ENCODE measurements at places on chromosomes 6 and 20.

- no peak for DNase-seq
Observed at GRCh38 chr6:131900231-131900630, 50.9 kb downstream of the CCN2 start.

DNA sequence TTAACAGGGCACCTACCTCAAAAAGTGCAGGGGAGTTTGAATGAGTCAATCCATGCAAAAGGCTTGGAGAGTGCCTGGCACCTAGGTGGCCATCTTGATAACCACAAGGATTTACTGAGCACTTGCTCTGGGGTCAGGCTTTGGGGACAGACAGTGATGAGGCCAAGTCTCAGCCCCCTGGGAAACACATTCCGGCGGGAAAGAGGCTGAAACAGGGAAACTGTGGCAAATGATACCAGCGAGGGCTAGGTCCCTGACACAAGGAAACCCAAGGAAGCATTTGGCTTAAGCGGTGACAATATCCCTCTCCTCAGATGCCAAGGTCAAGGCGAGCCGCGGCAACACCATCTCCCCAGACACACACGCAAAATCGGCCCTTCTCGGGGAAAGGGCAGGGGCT, 527 bp upstream of the DOK5 start:
- DNase-seq: no peak

GRCh38 chr6:155528335-155528734, 72.7 kb upstream of the NOX3 start:
- DNase-seq: no peak

GRCh38 chr6:109916759-109917158, 61.4 kb upstream of the GPR6 start:
- no peak for DNase-seq

DNA sequence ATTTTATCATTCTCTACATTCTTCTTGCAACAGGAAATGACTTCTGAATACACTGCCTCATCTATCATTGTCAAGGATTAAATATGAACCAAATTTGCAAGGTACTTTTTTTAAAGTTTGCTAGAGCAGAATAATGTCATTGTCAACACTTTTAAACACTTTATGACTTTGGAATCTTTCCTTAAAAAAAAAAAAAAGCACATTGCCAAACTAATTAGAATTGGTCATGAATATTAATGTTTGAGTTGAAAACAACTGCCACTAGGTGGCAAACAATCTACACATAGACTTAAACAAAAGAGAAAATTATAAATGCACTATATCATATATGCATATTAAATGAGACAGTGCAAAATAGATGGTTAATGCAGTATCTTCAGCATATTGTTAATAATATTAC, 32.5 kb upstream of the TMEM244 start:
- DNase-seq: no peak

GRCh38 chr6:46848684-46849360, 55.6 kb downstream of the MEP1A start:
- no peak for DNase-seq

DNA sequence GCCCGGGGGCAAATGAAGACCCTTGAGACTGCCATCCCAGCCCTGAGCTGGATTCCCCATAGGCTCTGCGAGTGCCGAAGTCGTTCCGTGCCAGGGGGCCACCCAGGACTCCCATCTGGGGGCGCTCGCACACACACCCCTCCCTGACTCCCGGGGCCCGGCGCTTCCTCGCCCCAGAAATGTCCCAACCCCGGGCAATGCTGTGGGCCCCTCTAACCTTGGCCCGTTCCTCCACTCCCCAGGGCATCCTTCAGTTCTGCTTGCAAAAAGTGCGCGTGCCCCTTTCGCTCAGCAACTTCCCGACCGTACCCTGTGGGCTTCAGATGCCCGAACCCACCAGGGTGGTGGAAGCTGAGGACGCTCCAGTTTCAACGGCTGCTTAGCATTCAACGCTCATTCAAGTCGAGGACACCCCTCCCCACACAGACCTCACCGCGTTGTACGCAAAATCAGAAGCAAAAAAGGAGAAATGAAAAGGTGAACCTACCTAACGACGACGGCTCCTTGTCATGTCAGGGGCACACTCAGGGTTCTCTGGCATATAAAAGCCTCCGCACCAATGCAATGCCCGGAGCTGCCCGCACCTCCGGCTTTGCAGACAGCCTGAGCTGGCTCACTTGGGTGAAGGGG, 25.3 kb downstream of the RIPOR2 start:
- DNase-seq: no peak

DNA sequence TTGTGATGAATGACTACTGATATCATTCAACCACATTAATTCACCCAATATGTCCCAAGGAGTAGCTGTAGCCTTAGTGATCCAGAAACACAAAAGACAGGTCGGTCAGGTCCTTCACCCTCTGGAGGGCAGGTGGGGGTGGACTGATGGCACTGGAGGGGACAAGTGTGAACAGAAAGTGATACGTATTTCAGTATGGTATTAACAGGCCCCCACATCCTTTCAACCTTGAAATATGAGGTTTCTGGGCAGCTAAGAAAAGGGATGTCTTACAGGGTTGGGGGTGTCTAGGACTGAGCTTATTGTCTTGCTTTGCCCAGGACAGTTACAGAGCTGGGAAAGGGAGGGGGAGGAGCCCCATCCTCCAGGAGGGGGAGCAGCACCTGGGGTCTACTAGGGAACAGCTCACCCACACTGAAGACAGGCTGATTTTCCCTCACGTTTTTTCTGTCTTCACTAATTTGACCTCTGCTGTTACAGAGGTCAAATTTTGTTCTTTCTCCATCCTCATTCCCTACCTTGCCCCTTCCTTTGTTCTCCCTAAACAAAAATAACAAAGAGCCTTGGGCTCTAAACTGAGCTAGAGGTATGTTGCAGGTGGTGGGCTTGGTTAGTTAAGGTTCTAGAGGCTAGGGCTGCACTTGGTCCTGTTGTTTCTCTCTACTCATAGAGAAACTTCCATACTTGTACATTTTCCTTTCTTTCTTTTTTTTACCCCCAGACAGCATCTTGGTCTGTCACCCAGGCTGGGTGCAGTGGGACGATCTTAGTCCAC, 38.0 kb upstream of the EEF1A1 start:
- DNase-seq: no peak

DNA sequence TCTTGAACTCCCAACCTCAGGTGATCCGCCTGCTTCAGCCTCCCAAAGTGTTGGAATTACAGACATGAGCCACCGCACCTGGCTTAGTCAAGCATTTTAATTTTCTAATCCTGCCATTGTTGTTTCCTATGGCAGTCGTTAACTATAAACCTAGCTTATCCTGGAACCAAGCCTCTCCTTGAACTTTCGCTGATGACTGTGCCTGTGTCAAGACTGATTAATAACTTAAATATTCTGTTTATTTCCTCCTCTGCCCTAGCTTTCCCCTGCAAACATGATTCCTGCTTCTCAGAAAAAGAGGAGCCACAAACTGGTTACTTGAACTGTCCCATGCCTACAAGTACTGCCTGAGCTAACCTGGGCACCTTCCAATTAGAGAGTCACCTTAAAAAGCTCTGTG, 1.5 kb downstream of the VNN1 start:
- no peak for DNase-seq

DNA sequence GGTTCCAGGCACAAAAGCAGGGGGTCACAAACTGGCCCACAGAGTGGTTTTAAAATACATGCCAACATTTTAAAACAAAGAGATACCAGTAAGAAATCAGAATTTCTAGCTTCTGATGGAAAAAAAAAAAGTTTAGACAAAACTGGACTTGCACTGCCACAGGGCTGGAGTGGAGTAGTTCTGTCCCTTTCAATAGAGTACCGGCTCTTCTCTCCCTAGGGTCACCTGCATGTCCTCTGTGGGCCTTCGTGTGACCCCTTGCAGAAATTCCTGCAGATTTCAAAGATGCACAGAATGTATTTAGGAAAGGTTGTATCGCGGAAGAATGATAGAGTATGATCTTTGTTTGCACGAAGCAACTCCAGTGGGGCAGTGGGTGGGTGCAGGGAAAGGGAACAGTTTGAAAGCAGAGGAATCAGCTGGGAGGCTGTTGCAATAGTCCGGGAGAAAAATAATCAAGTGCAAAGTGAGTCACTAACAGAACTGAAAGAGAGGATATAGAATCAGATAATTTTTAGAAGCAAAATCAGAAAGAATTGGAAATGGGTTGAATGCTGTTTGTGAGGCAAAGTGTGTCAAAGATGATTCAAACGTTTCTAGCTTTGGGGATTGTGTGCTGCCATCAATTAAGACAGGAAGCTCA, 97.3 kb upstream of the STXBP5 start:
- DNase-seq: no peak

GRCh38 chr20:53760025-53760441, 166.4 kb upstream of the ZNF217 start:
- no peak for DNase-seq

- no peak for DNase-seq
Observed at GRCh38 chr6:11795403-11795802, 16.8 kb upstream of the ADTRP start.

DNA sequence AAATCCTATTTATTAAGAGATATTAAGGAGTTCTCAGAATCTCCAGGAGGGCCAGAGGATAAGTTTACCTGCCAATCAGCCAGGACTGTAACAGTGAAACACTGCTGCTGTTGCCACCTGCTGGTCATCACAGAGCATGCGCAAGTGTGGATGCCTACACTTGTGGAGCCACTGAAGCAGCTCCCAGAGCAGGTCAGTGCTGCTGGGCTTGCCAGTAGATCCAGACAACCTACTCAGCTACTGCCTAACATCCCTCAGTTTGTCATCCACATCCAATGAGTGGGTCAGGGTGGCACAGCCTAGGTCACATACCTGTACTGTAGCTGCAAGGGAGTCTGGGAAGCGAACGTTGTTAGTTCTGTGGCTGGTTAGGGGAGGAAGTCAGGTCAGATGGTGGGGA, 18.3 kb upstream of the NHSL1 start:
- DNase-seq: peak; percentile 20

GRCh38 chr6:29965873-29966601, 23.7 kb downstream of the HLA-A start:
- DNase-seq: no peak

DNA sequence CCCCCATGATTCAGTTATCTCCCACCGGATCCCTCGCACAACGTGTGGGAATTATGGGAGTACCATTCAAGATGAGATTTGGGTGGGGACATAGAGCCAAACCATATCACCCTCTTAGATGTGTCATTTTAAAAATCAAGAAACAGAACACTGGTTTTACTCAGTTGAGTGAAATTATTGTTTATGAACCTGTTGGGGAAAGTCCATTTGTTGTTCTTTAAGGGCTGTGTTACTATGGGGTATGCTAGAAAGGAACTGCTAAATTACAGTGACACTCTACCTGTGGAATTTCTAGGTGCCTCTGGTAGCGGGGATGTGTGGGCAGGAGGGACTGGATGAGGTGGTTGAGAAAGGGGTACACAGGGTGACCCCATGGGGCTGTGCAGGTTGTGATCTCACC, 28.9 kb downstream of the STX11 start:
- DNase-seq: no peak

GRCh38 chr6:38236631-38237030, 403.1 kb downstream of the BTBD9 start:
- DNase-seq: no peak

- DNase-seq: no peak
Observed at GRCh38 chr6:52566853-52567279, 10.0 kb downstream of the TRAM2 start.

GRCh38 chr6:130670142-130670541, 157.1 kb upstream of the SMLR1 start:
- no peak for DNase-seq

- DNase-seq: no peak
Observed at GRCh38 chr6:137122612-137123011, 50.8 kb downstream of the IL22RA2 start.

GRCh38 chr6:97073903-97074302, 149.4 kb downstream of the KLHL32 start:
- DNase-seq: no peak

- DNase-seq: no peak
Observed at GRCh38 chr6:1703923-1704322, 94.2 kb downstream of the FOXC1 start.

- no peak for DNase-seq
Observed at GRCh38 chr6:118502169-118502568, 45.9 kb upstream of the PLN start.

- DNase-seq: no peak
Observed at GRCh38 chr6:169158691-169159090, 95.0 kb downstream of the THBS2 start.

DNA sequence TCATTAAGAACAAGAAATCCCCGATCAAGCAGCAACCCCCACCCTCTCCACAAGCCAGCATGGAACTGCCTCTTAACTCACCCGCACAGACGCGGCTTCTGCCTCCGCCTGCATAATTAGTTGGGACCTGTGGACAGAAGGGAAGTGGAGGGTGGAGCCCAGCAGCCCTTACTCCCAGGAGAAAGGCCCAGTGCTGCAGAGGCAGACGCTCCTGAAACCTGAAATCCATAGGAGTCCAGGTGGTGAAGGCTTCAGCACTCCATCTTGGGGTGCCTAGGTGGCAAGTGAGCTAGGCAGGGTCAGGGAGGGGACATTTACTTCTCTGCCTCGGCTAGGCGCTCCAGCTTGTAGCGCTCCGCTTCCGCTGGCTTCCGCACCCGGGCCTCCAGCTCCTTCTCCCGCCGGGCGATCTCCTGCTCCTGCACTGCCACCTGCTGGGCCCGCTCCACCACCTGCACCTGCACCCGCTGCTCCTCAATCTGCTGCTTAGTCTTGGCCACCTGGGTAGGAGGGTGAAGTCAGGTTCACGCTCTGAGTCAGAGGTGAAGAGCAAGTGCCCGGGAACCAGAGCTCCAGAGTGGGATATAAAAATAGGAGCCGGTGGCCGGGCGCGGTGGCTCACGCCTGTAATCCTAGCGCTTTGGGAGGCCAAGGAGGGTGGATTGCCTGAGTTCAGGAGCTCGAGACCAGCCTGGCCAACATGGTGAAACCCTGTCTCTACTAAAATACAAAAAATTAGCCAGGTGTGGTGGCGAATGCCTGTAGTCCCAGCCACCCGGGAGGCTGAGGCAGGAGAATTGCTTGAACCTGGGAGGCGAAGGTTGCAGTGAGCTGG, 10.7 kb downstream of the TUBB start:
- peak; percentile 69 for DNase-seq

DNA sequence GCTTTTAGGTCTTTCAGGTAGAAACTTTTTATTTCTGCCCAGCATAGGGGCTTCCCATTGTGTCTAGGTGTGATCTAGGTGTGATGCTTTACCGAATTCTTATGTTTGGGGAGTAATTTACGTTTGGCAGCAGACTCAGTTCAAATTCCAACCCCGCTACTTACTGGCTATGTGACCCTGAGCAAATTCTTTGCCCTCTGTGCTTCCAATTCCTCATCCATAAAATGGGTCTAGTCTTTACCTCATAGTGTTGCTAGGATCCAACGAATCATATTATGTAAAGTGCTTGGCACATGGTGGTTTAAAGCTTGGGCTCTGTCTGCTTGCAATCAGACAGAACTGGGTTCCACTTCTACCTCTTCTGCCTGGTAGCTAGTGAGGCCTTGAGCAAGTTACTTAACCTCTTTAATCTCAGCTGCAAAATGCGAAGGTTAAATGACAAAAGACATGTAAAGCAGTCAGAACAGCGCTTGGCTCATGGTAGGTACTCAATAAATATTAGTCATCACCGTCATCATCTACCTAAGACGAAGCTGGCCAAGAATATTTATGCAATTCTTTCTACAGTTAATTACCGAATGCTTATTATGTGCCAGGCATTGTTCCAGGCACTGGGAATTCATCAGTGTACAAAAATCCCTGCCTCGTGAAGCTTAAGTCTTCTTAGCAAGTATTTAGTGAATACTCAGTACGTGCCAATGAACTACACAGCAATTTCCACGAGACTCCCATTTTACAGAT, 1.0 kb downstream of the NSFL1C start:
- DNase-seq: no peak

- no peak for DNase-seq
Observed at GRCh38 chr6:19873031-19873430, 35.9 kb downstream of the ID4 start.

GRCh38 chr6:130598021-130598989, 228.9 kb upstream of the SMLR1 start:
- DNase-seq: no peak

- DNase-seq: no peak
Observed at GRCh38 chr6:83536034-83536646, 23.8 kb downstream of the PRSS35 start.

Data from activated CD8-positive, alpha-beta memory T cell treated with anti-CD3 and anti-CD28 coated beads for 4 hours (primary cell).